ENCODE measurements at places on chromosomes 1 and 21.
A peak's percentile ranks its signal among the peaks of the same experiment; 100 is the strongest.

DNA sequence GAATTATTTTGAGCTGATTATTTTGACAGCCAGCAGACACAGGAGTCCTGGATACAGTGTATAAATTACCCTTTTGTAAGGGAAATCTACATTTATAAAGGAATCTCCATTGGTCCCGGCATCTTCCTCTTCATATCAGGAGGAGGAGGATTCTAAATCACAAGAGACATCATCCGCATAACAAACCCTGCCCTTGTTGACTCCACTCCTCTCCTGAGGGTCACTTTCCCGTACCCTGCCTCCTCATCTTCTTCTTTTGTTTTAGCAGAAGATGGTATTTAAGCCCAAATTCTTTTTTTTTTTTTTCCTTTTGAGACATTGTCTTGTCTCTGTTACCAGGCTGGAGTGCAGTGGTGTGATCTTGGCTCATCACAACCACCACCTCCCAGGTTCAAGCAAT, 14.6 kb upstream of the PKNOX1 start:
- DNase-seq: no peak

- no peak for DNase-seq
These were observed 68.4 kb downstream of the TNR start for GRCh38 chr1:175675017-175675416.

GRCh38 chr1:42887366-42887765, 41.0 kb downstream of the ZNF691 start:
- DNase-seq: no peak

DNA sequence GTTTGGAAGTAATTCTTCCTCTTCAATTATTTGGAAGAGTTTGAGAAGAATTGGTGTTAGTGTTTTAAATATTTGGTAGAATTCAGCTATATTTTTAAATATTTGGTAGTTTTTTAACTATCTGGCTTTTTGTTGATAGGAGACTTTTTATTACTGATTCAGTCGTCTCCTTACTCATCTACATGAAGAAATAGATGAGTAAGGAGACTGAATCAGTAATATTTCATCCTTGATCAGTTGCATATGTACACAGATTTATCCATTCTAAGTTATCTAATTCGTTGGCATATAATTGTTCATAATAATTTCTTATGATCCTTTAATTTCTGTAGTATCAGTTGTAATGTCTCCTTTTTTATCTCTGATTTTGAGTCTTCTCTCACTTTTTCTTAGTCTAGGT, 224.1 kb downstream of the GPR52 start:
- no peak for DNase-seq

GRCh38 chr1:93257889-93258288, 77.4 kb downstream of the CCDC18 start:
- no peak for DNase-seq

DNA sequence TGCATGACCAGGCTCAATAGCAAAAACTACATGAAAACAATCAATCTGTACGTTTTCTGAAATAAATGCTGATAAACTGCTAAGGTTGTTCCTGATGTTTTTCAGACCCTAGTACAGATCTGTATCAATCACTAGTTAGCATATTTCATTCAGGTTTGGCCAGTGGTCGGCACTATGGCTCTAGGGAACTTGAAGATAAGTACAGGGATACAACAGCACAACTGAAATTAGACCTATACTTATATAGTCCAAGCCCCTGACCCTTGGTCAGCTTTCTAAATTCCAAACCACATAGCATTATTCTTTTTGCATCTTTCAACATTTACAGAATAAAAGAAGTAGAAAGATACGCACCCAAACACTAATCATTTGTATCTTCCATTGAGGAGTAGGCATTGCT, 142.7 kb downstream of the PLPPR4 start:
- no peak for DNase-seq

GRCh38 chr1:158283965-158284364, 5.8 kb upstream of the CD1C start:
- no peak for DNase-seq

GRCh38 chr1:28193701-28194161, 17.2 kb upstream of the PTAFR start:
- no peak for DNase-seq

GRCh38 chr1:84743896-84744295, 53.6 kb upstream of the SSX2IP start:
- no peak for DNase-seq

DNA sequence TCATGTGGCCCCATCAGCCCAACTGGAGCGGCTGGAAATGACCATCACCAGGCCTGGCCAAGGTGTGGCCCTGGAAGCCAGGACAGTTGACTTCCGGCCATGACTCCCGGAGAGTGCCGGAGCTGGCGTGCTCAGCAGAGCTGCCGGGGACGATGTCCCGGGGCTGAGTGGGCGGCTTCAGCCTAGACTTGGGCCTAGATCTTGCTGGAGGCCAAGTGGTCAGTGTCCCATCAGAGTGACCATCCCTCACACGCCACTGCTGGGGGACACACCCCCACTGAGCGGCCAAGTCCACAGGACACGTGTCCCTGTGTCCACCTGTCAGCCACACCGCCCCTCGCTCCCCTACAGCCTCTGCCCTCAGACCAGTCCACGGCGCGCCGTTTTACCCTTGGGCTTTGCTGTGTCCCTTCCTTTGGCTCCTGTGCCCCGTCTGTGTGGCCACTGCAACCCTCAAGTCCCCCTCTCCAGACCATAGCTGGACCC, 4.0 kb downstream of the FAAP20 start:
- no peak for DNase-seq

GRCh38 chr1:3482378-3482849, 27.9 kb downstream of the ARHGEF16 start:
- DNase-seq: no peak

- no peak for DNase-seq
These were observed 137.7 kb downstream of the LEPR start for GRCh38 chr1:65558215-65558614.

- DNase-seq: no peak
These were observed 109.8 kb downstream of the OSBPL9 start for GRCh38 chr1:51726544-51727225.

- no peak for DNase-seq
These were observed 155.9 kb downstream of the PLXNA2 start for GRCh38 chr1:208088319-208088718.

DNA sequence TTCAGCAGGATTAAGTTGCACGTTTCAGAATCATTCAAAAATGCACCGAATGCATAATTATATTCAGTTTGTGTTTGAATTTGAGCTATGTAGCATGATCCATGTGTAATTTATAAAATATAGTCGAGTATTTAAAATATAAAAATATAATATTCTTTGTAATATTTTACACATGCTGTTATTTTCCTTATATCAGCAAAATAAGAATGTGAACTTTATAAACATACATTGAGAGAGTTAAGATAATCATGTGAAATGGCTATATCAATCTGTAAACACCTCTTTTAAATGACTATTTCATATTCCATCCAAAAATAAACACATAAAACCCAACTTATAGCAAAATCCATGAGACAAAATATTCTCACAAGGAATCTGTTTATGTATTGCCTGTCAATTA, 303.7 kb downstream of the LRRC7 start:
- no peak for DNase-seq

- DNase-seq: no peak
These were observed 299.6 kb downstream of the USH2A start for GRCh38 chr1:216123446-216124191.

DNA sequence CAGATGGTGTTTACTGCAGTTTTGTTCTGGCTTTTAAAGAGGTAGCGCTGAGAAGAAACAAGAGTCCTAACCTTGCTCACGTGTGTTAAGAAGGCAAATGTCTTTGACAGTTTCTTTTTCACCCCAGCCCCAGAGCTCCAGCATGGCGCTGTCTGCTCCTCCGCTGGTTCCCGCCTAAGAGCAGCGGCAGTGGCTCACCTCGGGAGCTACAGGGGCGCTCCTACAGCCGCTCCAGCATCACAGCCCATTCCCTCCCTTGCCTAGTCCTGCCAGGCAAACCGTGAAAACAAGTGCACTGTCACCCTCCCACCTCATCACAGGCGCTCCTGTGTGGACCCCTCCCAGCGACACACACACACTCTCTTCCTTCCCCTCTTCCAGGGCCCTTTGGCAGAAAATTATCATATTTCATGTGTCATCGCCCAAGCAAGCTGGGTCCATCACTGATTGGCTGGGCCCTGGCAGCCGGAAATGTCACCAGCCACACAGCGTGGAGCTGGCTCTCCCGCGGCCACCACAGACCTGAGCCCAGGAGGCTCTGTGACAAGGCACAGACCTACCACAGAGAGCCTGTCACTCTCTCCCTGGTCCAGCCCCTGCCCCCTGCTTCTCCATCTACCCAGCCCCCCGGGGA, 1.2 kb upstream of the HIVEP3 start:
- DNase-seq: peak; percentile 65

DNA sequence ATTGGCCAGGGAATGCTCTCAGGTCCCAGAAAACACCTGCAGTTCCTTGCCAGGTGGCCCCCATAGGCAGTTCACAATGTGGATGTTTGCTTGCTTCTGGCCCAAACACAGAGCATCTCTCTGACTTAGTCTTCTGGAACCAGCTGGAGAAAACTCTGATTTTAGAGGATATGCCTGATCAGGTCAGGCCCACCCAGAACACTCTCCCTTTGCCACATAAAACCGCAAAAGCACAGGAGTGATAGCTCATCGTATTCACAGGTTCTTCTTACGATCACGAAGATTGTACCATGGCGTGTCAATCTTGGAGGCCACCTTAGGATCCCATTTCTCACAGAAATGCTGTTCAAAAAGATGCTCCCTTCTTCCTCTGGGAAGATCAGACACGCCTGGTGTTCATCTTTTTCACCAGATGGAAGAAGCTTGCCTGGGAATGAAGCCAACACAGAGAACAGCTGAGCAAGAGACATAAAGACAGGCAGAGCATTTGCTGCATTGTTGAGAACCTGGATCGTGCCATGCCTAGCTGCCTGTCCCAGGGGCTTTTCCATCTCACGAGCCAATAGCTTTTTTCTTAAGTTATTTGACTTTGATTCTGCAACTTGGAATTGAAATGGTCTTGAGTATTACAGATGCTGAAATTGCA, 11.6 kb upstream of the CD247 start:
- DNase-seq: no peak

DNA sequence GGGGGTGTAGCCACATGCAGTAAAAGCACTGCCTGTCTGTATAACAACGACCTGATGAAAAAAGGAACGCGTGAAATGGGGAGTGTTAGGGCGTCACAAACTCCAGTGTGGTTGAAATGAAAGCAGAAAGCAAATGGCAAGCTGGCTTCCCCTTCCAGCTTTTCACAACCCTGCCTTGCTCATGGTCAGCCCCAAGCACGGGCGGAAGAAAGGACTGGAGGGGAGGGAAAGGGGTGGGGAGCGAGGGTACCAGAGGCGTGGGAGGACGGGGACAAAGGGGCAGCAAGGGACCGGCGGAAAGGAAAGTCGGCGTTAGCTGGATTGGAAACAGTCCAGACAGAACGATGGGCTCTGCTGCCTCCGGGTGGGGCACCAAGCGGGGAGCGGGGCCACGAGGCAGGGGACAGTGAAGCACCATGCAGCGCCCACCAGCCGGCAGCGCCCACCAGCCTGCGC, 9.6 kb downstream of the VPS26C start:
- DNase-seq: peak; percentile 36

GRCh38 chr1:10852486-10852885, 56.0 kb upstream of the CASZ1 start:
- no peak for DNase-seq

DNA sequence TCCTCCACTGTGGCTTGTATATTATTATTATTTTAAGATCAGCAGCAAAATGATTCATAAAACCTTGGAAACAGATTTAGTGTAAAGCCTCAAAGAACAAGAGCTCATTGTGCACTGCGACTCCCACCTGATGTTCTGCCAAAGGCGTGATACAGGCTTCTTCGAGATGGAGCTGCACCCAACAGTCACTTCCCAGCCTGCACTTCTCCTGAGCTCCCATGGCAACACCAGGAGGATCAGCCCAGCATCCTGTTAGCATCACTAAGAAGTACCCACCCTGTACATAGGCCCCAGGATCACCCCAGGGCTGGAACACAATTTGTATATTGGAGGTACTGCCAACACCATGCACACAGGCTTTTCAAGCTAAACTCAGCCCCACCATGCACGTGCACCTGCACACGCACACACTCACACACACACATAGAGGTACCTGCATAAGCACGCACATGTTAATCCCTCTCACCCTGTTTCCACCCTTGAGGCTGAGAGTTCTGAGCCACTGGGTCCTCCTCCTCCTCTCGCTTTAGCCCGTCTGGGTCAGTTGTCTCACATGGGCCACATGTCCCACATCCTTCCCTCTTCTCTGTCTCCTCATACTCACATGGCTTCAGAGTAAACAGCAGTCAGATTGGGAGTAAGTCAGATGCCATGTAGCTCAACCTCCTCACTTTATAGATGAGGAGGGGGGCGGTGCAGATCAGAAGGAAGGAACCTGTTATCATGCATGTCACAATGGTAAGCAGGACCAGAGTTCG, 281.9 kb upstream of the POU3F1 start:
- DNase-seq: no peak

DNA sequence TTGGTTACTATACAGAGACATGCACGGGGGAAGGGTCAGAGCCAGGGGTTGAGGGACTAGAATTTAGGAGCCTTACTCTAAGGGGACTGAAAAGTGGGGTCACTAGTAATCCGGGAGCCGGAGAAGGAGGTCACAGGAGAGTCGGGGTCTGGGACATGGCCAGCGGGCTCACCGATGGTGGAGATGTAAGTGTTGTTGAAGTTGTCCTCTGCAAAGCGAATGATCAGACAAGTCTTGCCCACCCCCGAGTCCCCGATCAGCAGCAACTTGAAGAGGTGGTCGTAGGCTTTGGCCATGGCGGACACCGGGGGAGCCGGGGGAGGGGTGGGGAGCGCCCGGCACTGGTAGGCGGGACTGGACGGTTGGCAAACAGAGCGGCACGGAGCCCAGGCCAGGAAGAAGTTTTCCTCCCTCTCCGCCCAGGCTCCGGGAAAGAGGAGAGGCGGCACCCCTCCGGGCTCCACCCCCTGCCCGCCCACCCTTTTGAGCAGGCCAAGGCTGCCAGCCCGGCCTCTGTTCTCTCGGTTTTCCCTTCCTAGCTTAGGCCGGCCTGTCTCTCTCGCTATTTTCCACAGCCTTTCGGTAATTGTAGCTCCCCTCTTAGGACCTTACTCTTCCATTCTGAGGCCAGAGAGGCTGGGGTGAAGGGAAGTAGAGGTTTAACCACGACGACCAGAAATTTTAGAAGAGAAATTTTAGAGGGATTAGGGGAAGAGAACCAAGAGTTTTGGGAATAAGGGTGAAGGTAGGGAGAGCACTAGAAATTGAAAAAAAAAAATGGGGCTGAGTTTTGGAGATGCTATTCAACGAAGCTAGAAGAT, at the start of gene RAB13:
RAB13 (minus strand) TSS at position 399 of the 821 bp plus-strand sequence; CDS start at position 296, 103 bp downstream.
- DNase-seq: peak; percentile 91

DNA sequence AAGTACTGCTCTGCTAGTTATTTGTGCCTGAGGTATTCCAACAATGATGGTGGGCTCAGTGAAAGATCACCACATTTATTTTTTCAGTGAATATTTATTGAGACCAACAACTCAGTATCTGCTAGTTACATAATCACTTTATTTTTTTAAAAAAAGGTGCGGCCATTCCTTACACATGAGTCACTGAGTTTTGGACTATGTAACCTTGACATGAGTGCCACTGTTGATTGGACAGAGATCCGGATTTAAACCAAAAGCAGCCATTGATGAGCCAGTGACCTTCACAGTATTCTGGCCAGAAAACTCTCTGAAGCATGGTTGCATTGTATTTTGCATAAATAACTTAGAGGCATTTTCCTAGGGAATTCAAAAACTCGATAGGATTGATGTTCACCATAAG, 79.5 kb downstream of the NUF2 start:
- no peak for DNase-seq

All from left cardiac atrium (tissue), 4 donors.